ENCODE measurements at places on chromosomes 11 and 22.

DNA sequence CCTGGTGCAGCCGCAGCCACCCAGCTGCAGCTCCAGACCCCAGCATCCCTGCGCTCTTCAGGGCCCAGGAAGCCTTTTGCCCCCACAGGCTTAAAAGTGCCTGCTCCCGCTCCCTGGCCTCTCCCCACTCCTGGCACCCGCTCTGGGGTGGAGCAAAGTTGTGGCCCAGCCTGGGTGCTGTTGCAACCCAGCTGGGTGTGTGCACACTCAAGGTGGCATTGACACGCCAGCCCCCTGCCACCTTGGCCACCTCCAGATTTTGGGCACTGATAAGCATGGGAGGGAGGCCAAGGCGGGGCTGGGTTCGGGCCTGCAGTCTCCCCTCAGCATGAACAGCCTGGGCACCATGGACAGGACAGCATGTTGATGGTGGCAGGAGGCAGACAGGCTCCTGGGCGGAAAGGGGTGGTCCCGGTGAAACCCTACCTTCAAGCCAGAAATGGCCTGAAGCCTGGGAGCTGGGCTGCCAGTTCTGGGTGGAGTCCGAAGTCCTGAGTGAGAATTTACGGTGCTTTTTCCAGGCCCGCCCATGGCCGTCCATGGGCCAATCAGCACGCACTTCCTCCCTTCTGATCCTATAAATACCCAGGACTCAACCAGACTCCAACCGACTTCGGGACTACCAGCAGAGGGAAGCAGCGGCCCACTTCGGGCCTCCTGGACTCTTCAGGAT, 23.6 kb upstream of the RNASEH2C start:
- peak; percentile 16 for DNase-seq

DNA sequence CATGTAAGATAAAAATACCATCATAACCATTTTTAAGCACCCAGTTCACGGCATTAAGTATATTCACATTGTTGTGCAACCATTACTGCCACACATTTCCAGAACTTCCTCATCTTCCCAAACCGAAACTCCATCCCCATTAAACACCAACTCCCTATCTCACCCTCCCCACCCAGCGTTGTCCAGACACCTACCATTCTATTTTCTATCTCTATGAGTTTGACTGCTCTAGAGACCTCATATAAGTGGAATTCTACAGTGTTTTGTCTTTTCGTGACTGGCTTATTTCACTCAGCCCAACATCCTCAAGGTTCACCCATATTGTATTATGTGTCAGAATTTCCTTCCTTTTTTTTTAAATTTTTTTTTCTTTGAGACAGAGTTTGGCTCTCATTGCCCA, 45.2 kb downstream of the PPFIA1 start:
- peak; percentile 7 for DNase-seq

DNA sequence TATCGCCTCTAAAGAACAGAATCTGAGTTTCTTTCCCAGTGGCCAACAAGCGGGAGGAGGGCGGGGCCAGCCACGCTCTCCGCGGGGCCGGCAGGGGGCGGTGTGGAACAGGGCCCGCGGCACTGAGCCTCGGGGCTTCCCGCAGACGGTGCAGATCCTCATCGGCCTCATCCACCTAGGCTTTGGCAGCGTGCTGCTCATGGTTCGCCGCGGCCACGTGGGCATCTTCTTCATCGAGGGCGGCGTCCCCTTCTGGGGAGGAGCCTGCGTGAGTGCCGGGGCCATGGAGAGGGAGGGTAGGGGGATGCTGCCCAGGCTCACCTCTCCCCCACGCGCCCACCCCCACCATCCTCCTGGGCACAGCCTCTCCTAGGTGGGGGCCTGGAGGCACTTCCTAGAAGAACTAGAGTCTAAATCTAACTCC, 10.7 kb downstream of the MS4A15 start:
- no peak for DNase-seq

GRCh38 chr11:13317293-13318080, 39.9 kb downstream of the BMAL1 start:
- no peak for DNase-seq

GRCh38 chr11:28476049-28476448, 367.9 kb downstream of the METTL15 start:
- DNase-seq: peak; percentile 85

- no peak for DNase-seq
These were observed 624.7 kb upstream of the B3GAT1 start for GRCh38 chr11:135036488-135037297.

- no peak for DNase-seq
These were observed 7.8 kb downstream of the ADAMTS8 start for GRCh38 chr11:130420478-130421198.

DNA sequence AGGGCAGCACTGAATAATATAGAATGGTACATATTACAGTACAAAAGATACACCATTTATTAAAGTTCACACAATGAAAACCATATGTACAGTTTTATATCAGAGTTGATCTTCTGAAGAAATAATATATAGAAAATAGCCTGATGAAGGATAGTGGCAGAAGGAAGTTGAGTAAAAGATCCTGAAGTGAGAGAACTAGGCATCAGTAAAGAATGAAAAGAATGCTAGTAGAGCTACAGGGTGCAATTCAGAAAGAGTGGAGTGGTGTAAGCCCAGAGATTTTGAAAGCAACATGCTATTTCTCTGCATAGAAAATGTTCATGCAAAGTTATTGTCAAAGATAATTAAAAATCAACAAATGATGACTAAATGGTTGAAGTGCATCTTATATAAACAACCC, 1552.7 kb upstream of the TENM4 start:
- DNase-seq: no peak

GRCh38 chr11:2540992-2541680, 96.3 kb downstream of the KCNQ1 start:
- DNase-seq: peak; percentile 63

DNA sequence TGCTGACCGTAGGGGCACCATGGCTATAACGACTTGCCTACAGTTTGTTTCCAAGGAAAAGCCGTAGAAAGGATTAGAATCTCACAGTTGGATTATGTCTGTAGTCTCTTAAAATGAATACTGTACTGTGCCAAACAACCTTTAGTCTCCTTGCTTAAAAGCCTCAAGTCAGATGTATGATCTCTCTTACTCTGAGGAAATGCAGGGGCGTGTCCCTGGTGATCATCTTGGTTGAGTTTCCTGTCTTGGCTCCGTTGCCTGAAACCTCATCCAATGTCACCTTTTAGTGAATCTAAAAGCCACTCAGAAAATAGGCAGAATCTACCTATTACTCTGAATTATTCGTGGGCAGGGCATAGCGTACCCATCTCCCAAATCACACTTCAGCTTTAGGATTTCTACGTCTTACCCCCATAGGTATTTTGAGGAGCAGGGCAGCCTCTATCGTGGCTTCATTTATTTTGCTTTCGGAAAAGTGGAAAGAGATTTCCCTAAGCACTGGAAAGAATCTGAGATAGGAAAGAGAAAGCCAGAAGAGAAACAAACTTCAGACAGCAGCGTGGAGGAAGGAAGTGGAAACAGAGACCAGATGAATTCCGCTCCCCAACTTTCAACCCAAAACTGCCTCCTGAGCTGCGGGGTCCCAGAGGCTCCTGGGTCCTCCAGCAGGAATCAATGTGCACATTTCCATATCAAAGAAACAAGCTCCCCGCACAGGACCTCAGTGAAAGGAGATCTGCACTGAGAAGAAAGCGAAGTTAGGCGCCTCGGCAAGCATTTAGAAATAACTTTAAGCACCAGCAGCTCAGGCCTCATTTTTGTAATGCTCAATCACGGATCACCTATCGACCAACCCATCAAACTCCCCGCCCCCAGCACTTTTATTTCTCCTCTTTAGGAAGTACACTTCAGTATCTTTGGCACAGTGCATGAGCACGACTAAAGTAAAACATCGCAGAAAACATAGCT, 245.8 kb downstream of the ETS1 start:
- peak; percentile 62 for DNase-seq

All from muscle of leg (tissue), 16 donors.